ENCODE measurements at places on chromosomes 1 and 21. TPM values are rescaled to one million over a fixed set of nuclear protein-coding genes. Genes with fewer than 3 reads are reported as not detected.

ERVH48-1 gene
- polyA plus RNA-seq: not detected

SLC5A3 gene
- polyA plus RNA-seq: 18.2 TPM

LMX1A gene
- polyA plus RNA-seq: 0.52 TPM

ATAD3C gene
- polyA plus RNA-seq: not detected

SF3B4 gene
- polyA plus RNA-seq: 7.8 TPM

CACNA1S gene
- polyA plus RNA-seq: 0.05 TPM

OR2L13 gene
- not detected for polyA plus RNA-seq

LRIG2 gene
- polyA plus RNA-seq: 10.9 TPM

BARHL2 gene
- polyA plus RNA-seq: not detected

SHE gene
- not detected for polyA plus RNA-seq
